Hepatocyte (in vitro differentiated cells): ENCODE measurements at places on chromosomes 3 and 15.

DNA sequence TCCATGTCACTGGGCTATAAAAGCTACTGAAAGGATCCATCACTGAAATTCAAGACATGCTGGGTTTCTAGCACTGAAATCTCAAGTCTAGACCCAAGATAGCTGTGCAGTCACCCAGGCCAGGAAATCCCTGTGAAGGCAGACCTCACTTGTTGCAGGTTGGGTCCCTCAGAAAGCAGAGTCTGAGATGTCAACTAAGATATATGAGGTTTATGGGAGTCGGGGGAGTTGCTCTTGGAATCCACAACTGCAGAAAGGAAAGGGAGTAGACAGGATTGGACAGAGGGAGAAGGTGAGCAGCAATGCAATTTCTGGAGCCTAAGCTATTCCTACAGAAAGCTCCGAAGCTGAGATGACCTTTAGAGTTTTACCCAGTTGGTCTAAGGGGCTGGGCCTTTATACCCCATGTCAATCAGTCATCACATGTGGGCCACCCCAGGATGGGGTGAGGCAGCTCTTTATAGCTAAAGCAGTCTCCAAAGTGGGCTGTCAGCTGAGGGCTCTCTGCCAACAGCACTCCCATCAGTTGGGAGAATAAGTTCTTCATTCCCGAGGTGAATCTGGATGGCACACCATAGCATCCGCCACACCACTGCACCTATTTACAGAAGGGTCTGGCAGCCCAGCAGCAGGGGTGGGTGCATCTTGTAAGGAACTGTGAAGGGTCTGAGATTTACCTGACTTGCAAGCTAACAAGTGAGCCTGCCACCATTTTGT, 52.3 kb upstream of the ACVR2B start:
- no peaks in the 10 kb centered on the region for H3K27me3 ChIP-seq
- no peaks in the 10 kb centered on the region for H3K36me3 ChIP-seq
- H3K4me1 ChIP-seq, result no peaks in the 10 kb centered on the region
- DNase-seq, result no peak

- H3K4me3 ChIP-seq, result no peak overlapping the region
- DNase-seq, result no peak
- no peaks in the 10 kb centered on the region for H3K27me3 ChIP-seq
These were observed 362.5 kb upstream of the EPHA3 start for GRCh38 chr3:88744896-88745295.

DNA sequence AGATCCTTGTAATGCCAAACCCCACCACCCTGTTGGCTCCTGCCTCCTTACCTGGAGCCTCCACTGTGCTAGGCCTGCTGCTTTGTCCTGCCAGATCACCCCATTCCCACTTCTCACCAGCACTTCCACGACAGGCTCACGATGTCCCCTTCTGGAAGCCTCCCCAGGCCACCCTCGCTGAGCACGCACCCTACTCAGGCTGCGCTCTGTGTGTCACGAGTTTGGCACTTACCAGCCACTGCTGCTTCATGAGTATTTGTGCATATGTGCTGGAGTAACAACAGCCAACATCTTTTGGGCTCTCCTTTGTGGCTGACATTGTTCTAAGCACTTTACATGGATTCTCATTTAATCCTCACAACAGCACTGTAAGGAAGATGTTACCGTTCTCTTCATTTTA, 58.1 kb downstream of the PDIA5 start:
- DNase-seq, result no peak
- no peaks in the 10 kb centered on the region for H3K36me3 ChIP-seq
- H3K4me1 ChIP-seq, result peaks cover 9% of the 10 kb centered on the region

DNA sequence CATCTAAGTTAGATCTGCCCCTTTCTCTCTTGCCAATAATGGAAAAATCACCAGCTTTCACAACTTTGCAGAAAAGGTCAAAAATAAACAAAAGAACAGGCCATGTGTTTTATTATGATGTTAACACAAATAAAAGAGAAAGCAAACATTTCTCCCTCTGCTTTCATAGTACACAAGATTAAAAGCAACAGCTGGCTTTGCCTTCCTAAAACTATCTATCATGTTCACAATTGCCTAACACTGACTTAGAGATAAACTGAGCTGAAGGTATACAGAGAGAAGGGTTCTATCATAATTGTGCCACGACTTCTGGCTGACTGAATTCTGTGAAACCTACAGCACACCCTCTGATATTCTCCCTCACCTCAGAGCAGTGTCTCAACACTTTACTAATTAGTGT, 29.4 kb downstream of the AADAC start:
- no peaks in the 10 kb centered on the region for H3K27me3 ChIP-seq
- no peaks in the 10 kb centered on the region for H3K36me3 ChIP-seq
- no peaks in the 10 kb centered on the region for H3K4me1 ChIP-seq

GRCh38 chr3:24734019-24734418, 239.4 kb upstream of the THRB start:
- H3K4me1 ChIP-seq, result no peaks in the 10 kb centered on the region
- no peaks in the 10 kb centered on the region for H3K27me3 ChIP-seq
- DNase-seq, result no peak

- no peaks in the 10 kb centered on the region for H3K36me3 ChIP-seq
- H3K4me1 ChIP-seq, result peaks cover 15% of the 10 kb centered on the region
- no peaks in the 10 kb centered on the region for H3K27me3 ChIP-seq
- H3K4me3 ChIP-seq, result no peak overlapping the region
These were observed 56.1 kb upstream of the USP3 start for GRCh38 chr15:63448266-63448665.

- H3K4me3 ChIP-seq, result peak overlapping the region; percentile 61
- H3K4me1 ChIP-seq, result peaks cover 29% of the 10 kb centered on the region
- H3K36me3 ChIP-seq, result peaks cover 5% of the 10 kb centered on the region
- H3K27me3 ChIP-seq, result no peaks in the 10 kb centered on the region
These were observed 8.3 kb downstream of the BCL6 start for GRCh38 chr3:187737006-187737367.

DNA sequence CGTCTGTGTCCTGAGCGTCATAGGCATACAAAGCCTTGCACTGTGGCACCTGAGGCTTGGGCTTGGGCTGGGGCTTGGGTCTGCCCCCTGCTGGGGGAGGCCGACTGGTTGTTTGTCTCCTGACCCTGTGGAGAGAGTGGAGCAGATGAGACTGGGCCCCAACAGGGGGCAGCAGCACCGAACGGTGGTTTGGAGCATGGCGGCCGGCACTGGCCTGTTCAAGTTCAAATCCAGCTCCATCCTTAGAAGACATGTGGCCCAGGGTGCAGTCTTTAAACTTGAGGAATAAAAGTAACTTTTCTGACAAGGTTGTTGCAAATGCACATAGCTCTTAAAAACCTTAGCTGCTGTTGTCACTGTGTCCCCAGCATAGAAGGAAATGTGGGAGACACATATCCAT, 33.3 kb downstream of the CCNB2 start:
- no peaks in the 10 kb centered on the region for H3K27me3 ChIP-seq
- H3K4me1 ChIP-seq, result no peaks in the 10 kb centered on the region
- no peak overlapping the region for H3K27ac ChIP-seq
- H3K4me3 ChIP-seq, result no peak overlapping the region
- no peaks in the 10 kb centered on the region for H3K36me3 ChIP-seq
- DNase-seq, result peak; percentile 48

DNA sequence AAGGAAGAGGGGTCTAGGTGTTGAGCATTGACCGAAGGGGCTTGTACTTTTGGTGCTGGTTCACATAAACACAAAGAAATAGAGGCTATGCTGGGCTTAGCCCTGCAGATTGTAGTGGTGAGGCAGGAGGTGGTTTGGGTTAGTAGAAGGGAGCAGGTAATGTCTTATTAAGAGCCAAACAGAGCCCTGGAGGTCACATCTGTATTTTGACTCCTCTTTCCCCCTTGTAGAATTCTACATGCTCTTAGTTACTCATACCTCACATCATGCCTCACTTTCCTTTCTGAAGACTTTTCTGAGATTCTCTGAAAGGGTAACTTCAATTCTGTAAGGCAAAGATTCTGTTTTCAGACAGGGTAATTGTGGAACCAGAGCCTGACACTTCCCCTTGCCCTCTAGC, 16.1 kb upstream of the ZNF80 start:
- no peaks in the 10 kb centered on the region for H3K36me3 ChIP-seq
- no peak for DNase-seq
- H3K4me1 ChIP-seq, result no peaks in the 10 kb centered on the region
- no peak overlapping the region for H3K4me3 ChIP-seq
- no peak overlapping the region for H3K27ac ChIP-seq

DNA sequence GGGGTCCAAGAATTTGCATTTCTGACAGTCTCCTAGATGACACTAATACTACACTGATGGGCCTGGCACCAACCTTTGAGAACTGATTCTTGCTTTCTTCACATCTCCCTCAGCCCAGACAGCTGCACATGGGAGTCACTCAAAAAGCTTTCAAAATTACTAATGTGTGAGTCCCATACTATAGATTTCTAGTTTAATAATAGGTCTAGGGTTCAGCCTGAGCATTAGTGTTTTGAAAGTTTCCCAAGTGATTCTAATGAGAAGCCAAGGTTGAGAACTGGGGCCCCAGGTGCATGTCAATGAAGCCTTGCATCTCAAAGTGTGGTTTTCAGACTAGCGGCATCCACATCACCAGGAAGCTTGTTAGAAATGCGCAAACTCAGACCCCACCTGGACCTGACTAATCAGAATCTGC, 159.9 kb upstream of the CMC1 start:
- H3K4me3 ChIP-seq, result no peak overlapping the region
- H3K27ac ChIP-seq, result no peak overlapping the region
- DNase-seq, result no peak
- H3K36me3 ChIP-seq, result no peaks in the 10 kb centered on the region

DNA sequence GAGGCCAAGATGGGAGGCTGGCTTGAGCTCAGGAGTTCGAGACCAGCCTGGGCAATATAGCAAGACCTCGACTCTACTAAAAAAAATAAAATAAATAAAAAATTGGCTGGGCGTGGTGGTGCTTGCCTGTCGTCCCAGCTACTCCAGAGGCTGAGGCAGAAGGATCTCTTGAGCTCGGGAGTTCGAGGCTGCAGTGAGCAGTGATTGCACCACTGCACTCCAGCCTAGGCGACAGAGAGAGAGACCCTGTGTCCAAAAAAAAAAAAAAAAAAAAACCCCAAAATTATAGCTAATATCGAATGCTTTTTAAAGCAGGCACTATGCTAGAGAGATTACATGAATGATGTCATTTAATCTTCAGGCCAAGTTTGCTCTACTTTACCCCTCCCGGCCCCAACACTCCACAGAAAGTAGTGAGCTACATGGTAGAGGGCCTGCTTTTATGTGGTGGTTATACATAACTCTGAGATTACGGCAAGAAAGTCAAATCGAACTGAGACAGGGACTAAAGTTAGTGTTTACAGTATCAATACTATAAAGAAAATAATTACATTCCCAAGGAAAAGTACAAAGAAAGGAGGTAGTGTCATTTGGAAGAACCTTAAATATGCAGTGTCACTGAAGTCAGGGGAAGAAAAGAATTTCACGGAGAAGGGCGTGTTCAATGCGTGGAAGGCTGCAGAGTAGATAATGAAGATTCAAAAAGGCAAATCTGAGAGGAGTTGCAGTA, 1.1 kb downstream of the ADPGK start:
- no peaks in the 10 kb centered on the region for H3K36me3 ChIP-seq
- H3K4me3 ChIP-seq, result peak overlapping the region; percentile 72
- H3K4me1 ChIP-seq, result peaks cover 24% of the 10 kb centered on the region
- H3K27ac ChIP-seq, result peak overlapping the region; percentile 97

- no peak overlapping the region for H3K27ac ChIP-seq
- no peak for DNase-seq
These were observed 278.5 kb upstream of the UMPS start for GRCh38 chr3:124451630-124452317.

DNA sequence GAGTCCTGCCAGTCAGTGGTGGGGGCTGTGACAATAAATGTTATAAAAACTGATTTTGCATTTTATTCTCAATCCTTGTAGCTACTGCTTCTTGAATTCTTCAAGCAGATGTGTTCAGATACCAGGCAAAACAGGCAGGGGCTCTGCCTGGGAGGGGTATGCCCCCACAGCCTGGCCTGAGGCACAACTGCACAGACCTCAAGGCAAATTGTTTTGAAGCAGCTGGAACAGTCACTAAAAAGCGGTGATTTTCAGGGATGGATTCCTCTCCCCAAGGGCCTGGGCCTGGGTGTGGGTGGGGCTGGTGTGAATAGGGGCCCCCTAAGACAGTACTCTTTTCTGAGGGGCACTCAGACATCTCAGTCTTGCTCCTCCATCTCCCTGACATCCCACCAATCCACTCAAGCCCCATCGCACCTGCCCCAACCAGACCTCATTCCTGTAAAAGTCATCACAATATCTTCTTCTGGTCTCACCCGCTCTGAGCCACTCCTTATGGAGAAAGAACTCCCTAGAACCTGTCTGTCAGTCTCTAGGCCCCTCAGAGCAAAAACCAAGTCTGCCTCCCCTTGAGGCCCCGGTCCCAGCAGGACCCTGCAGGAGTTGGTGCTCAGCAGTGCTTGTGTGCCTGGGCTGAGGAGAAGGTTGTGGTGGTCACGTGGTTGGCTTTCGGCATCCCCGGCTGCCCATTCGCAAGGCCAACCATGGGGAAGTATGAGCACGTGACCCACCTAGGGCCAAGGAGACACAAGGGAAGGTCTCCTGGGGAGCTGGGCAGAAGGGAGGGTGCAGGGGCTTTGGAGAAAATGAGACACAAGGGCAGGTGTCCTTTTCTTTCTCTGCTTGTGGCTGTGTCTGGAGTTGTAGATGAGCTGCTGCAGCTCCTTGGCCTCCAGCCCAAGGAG, 2.9 kb upstream of the PSTPIP1 start:
- H3K36me3 ChIP-seq, result no peaks in the 10 kb centered on the region
- no peaks in the 10 kb centered on the region for H3K4me1 ChIP-seq
- no peaks in the 10 kb centered on the region for H3K27me3 ChIP-seq
- H3K4me3 ChIP-seq, result no peak overlapping the region
- DNase-seq, result no peak

DNA sequence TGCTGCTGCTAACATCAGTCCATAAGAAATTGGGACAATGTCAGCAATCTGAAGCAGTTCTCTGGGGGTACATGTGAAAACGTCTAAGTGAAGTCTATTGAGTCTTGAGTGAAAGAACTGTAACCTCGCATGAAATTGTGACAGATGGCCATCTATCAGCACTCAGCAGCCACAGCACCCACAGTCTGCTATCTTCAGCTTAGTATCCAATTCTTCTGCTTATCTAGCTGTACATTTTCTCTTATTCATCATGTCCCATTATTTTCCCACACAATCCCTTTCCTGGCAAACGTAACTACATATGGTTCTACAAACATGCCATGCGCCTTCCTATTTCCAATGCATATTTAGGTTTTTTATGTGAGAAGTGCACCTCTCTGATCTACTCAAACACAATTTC, 629.7 kb downstream of the NTRK3 start:
- H3K27ac ChIP-seq, result no peak overlapping the region
- H3K4me1 ChIP-seq, result no peaks in the 10 kb centered on the region
- H3K4me3 ChIP-seq, result no peak overlapping the region
- DNase-seq, result no peak

GRCh38 chr15:36347272-36347858, 232.1 kb upstream of the CDIN1 start:
- H3K27me3 ChIP-seq, result no peaks in the 10 kb centered on the region
- no peak overlapping the region for H3K4me3 ChIP-seq
- H3K27ac ChIP-seq, result no peak overlapping the region
- H3K36me3 ChIP-seq, result no peaks in the 10 kb centered on the region
- no peak for DNase-seq
- no peaks in the 10 kb centered on the region for H3K4me1 ChIP-seq
